NAMALWA (cell line): ENCODE measurements at places on chromosomes 5 and 9.
A peak's percentile ranks its signal among the peaks of the same experiment; 100 is the strongest.

DNA sequence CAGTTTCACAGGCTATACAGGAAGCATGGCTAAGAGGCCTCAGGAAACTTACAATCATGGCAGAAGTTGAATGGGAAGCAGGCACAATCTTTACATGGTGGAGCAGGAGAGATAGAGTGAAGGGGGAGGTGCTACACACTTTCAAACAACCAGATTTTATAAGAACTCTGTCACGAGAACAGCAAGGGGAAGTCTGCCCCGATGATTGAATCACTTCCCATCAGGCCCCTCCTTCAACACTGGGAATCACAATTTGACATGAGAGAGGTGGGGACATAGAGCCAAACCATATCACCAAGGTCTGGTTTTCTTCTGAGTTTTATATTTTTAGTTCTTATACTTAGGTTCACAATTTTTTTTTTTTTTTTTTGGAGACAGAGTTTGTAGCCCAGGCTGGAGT is 16.1 kb downstream of the ZCCHC9 start:
- DNase-seq, result no peak

- peak; percentile 14 for DNase-seq
These were observed 116.0 kb downstream of the VAV2 start for GRCh38 chr9:133876144-133876543.

DNA sequence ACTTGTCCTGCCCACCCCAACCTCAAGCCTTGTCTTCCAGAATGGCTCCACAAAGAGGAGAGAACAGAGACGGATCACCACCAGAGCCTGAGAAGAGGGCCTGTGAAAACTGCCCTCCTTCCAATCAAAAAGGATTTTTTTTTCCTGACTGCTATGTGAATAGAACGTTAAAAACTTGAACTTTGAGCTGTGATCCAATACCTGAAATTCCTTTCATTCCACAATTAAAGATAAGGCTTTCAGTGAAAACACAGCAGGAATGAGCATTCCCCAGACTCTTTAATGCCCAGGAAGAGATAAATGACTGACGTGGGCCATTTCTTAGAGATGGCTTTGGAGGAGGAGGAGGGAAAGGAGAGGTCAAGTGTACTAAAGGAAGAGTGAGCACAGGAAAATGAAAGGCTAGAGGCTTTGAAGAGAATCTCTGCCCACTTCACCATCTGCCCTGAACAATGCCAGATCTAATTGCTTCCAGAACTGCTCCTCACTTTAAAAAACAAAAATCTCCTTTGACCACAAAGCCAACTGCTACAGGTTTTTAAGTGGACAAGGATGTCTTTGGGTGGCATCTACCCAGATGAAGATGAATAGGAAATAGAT is 177.9 kb upstream of the MAP3K1 start:
- DNase-seq, result no peak

- no peak for DNase-seq
These were observed 107.3 kb upstream of the SPIN1 start for GRCh38 chr9:88280816-88281382.

- no peak for DNase-seq
These were observed 230.3 kb upstream of the PTPRD start for GRCh38 chr9:10843151-10843550.

GRCh38 chr5:111256128-111256527 is 31.9 kb downstream of the CAMK4 start:
- DNase-seq, result no peak

- DNase-seq, result no peak
These were observed 20.2 kb downstream of the FUBP3 start for GRCh38 chr9:130599625-130600024.

DNA sequence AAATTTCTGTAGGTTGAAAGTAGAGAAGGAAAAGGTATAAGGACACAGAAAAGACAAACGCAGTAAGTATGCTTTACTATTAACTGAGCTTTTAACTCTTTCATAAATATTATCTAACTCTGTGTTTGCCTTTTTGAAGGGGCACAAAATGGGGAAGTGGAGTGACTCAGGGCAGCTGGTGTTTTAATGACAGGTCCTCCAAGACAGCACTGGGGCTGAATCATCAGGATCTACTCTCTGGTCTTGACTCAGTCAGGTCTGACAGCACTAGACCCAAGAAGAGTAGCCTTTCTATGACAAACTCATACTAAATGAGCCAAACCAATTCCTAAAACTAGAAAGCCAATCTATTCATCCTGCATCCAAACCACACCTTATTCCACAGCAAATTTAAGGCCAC is 102.2 kb downstream of the APTX start:
- peak; percentile 9 for DNase-seq

DNA sequence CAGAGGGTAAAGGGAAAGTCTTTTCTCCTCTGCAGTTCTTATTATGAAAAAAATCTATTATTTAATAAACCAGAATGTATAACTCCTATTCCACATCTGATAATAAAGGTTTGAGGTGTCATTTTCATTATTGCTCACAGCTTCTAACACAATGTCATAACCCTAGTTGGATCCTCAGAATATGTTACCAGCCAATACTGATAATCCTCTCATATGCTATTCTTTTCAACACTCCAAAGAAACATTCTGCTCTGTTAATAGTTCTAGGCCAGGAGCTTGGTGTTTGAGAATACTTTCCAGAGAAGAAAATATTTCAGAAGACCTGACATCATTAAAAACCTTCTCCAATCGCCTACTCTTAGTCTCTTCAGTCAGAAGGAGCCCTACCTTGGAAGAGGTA is 127.1 kb downstream of the PIK3R1 start:
- no peak for DNase-seq

- DNase-seq, result peak; percentile 12
These were observed 38.3 kb downstream of the RECK start for GRCh38 chr9:36074870-36075532.

DNA sequence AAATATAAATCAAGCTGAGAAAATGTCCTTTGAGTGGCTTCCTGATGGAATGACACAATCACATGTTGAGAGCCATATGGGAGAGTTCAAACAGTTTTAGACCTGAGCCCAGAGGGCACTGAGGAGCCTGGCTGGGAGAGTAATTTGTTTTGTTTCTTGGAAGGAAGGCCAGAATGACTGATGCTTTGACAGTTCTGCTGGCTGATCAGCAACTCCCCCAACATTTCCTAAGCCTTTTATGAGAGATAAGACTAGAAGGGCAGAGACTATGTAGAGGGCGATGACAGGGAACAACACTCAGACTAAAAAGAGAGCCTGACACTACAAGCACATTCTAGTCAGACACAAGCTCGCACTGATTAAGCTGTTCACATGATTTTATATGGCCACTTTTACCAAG is 169.2 kb downstream of the COX7C start:
- no peak for DNase-seq

DNA sequence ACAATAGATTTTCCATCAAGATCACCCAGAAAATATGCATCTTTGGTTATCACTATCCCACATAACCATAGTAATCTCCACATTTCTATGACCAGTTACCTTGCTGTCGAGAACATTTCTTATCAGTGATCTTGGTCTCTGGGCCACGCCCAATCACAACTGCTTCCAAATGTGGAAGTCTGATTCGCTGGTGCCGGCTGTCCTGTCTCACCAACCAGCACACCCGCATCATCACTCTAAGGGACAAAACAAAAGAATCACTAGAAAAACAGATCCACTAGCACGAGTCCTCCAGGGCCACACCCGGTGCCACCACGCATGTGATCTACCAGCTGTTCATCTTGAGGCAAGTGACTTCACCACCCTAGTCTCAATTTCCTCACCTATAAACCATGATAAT is 11.8 kb downstream of the APTX start:
- DNase-seq, result no peak

- no peak for DNase-seq
These were observed 428 bp downstream of the EFNA5 start for GRCh38 chr5:107670087-107670931.

- DNase-seq, result no peak
These were observed 451.2 kb upstream of the TLE4 start for GRCh38 chr9:79120533-79120932.

DNA sequence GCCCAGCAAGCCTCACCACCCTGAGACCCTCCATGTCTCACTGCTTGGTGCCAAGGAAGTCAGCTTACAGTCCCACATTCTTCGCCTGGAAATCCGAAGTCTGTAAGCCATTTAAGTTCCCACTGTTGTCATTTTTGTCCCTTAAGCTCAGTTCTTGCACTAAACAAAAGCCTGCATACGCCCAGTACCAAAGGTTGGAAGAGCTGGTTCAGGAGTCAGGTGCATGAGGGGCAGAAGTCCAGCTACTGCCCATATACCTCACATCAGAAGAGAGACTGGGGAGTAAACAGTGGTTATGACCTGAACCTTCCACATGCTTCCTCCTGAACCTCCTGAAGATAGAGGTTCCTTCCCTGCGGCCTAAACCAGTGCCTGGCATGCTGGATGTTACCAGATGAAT is 146.0 kb downstream of the FRMD3 start:
- DNase-seq, result no peak

GRCh38 chr5:79973511-79973910 is 17.6 kb downstream of the MTX3 start:
- no peak for DNase-seq

- no peak for DNase-seq
These were observed 73.7 kb downstream of the MINAR2 start for GRCh38 chr5:129821477-129822131.

DNA sequence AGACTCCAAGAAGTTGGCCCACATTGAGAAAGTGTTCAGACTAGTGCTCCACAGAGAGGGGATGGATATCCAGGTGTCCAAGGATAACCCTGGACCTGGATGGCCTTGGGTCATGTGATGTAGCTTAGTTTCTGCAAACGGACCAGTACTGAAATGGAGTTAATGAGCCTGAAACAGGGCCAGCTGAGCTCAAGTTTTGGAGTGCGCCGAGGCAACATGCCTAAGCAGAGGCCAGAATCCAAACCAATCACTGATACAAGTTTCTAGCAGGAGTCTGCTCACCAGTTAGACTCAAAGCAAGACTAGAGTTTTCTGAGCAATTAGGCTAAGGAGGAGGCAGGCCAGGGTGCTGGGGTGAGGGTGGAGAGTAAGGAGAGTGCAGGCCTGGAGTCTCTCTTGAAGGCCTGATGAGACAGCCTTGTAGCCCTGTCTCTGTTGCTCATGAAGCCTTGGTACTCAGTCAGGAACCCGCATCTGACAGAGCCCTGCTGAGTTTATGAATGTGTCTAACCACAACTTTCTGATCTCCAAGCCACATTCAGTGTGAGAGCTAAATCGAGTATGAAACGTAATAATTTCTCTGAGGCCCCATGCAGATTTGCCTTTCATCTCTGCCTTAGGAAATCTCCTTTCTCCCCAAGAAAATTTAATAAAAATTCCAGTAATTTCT is 68.9 kb upstream of the EQTN start:
- no peak for DNase-seq

DNA sequence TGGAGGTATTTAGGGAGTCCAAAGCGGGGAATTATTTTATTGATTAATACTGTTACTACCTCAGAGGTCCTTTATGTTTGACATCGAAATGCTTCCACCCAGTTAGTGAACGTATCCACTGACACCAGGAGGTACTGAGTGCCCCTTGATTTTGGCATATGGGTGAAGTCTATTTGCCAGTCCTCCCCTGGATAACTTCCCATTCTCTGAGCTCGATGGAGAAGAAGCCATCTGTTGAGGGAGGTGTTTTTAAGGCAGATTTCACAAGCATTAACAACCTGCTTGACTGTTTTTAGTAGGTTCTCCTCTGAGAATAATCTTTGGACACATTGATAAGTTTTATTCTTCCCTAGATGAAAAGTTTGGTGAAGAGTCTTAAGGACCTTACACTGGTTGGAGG is 165.3 kb upstream of the NREP start:
- DNase-seq, result no peak

DNA sequence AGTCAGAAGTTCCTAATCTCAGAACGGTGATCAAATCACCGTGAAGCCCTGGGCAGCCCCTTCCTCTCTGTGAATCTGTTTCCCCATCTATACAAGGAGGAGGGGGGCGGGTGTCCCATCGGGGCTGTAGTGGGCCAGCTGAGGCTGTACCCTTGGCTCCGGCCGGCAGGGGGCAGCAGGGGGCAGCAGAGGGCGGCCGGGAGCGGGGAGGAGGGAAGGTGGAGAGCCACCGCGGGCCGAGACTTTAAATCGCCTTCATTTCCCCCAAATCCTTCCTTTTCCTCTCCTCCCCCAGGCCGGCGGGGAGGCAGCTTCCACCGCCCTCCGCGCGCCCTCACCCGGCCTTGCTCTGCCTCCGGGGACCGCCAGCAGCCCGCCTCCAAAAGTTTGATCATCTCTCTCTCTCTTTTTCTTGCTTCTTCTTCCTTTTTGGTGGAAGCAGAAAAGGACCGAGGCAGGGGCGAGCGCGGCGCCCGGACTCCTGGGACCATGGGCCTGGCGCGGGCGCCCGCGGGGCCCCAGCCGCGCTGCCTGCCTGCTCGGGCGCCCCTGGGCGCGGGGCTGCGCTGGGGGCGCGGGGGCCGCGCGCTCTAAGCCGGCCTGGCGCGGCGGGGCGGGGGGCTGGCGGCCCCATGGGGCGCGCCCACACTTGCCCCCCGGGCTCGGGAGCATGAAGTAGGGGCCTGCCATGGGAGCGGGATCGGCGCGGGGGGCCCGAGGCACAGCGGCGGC is at the start of gene COL27A1:
TSS of gene COL27A1 (plus strand) at position 275 of the 732 bp plus-strand sequence. CDS start at position 689, 414 bp downstream.
- DNase-seq, result peak; percentile 77

DNA sequence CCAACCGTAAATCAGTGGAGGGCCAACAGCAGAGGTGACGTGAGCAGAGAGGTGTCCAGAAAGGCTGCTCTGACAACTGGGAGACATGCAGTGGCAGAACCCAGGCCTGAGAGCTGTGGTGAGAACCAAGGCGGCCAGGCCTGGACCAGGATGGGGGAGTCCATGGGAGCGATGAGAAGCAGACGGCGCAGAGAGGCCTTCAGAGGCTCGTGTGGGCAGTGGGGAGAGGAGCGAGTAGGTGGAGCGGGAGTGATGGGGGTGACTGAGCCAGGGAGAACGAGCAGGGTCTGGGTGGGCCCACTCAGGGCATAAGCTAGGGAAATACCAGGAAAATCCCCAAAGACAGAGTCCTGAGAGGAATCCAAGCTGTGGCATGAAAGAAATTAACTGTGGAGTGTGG is 7.9 kb upstream of the IL3 start:
- no peak for DNase-seq
